Mesenteric fat pad (tissue), 1 donor: ENCODE measurements at places on chromosomes 5 and 9. TPM values are rescaled to one million over a fixed set of nuclear protein-coding genes. Genes with fewer than 3 reads are reported as not detected.

- DNase-seq = no peak
These were observed 18.6 kb upstream of the CARD19 start for GRCh38 chr9:93077367-93077766.

Gene C5orf46
- not detected for total RNA-seq

GRCh38 chr5:82991678-82992323 lies 85.4 kb downstream of the TMEM167A start:
- no peak for DNase-seq

GRCh38 chr5:169551146-169551545 lies 32.4 kb upstream of the SPDL1 start:
- no peak for DNase-seq

DNA sequence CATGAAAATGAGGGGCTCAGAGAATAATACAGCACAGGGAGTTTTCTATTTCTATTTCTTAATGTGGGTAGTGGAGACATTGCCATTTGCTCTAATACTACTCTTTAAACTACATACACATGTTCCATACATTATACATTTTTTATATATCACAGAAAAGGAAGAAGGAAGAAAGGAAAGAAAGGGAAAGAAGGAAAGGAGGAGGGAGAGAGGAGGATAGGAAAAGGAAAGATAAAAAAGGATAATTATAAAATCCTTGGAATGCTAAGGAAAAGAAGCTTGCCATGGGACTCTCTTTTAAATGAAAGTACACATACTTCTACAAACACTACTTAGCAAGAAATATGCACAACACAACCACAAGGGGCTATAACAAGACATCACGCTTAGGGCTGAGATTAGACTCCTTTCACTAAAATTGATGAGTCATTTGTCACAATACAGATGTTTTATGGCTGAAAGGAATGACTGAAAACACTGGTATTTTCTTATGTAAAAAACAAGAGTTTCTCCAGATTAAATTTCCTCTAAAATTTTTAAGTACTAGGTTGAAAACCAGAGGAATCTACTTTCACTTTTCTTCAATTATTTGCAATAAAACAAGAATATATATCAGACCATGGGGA lies 219.8 kb downstream of the ARL15 start:
- DNase-seq = no peak

DNA sequence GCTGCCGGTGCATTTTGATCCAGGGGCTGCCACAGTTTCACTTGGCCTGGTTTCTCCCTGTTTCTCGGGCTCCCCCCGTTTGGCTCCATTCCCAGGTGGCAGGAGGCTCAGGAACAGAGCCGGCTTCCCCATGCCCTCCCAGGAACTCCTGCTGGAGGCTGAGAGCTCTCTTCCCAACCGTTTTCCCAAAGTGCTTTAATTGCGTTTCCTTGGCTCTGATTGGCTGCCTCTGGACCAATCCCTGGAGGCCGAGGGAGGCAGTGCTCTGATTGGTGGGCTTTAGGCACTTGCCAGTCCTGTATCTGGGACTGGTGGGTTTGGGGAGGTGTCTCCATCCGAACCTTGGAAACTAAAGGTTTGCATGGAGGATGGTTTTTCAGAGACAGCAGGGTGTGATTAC lies 4.9 kb downstream of the TSPAN17 start:
- DNase-seq = no peak

GRCh38 chr5:14851050-14851419 lies 20.5 kb downstream of the ANKH start:
- DNase-seq = no peak

DNA sequence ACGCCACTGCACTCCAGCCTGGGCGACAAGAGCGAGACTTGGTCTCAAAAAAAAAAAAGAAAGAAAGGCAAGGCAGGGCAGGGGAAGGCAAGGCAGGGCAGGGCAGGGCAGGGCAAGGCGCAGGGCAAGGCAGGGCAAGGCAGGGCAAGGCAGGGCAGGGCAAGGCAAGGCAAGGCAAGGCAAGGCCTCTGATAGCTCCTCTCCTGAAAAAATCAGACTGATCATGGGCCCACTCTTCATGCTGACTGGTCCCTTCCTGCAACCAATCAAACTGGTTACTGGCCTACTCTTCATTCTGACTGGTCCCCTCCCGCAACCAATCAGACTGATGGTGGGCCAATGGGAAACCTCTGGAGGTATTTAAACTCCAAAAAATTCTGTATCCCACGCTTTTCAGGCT lies 3.4 kb upstream of the ZBTB5 start:
- no peak for DNase-seq

GRCh38 chr9:127451608-127451857 lies 223 bp downstream of the LRSAM1 start:
- no peak for DNase-seq

DNA sequence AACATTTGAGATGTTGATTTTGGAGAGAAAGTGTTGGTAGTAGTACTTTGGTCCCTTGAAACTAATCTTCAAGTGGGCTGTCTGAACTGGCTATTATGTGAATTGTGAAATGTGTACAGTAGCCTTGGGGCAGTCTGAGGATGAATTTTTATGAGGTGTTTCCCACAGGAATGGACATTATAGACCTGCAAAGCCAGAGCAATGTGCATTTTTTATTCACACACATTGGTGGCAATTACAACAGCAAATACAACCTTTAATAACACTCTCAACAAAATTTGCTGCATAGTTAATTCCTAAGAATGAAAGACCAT lies 147.0 kb downstream of the PAM start:
- no peak for DNase-seq

GRCh38 chr5:149761461-149761860 lies 31.4 kb downstream of the PPARGC1B start:
- DNase-seq = no peak

GRCh38 chr5:132181011-132181629 lies 46.5 kb downstream of the P4HA2 start:
- no peak for DNase-seq

- DNase-seq = no peak
These were observed 1048.4 kb downstream of the MAT2B start for GRCh38 chr5:164553851-164554250.

DNA sequence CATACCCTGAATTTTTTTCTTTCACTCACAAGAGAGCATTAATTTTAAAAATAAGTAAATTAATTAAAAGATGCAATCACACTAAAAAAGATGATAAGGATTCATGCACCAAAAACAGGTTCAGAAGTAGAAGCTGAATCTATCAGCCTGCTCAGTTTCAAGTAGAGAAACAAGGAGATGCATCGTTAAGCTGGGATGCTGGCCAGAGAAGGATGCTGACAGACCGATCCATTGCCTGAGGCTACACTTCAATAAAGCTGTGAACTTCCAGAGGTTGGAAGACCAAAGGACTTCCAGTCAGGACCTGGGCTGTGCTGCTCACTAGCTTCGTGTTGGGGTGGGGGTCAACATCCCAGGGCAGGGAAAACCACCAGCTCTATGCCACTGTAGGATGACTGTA lies 457.7 kb downstream of the EFNA5 start:
- DNase-seq = no peak

DNA sequence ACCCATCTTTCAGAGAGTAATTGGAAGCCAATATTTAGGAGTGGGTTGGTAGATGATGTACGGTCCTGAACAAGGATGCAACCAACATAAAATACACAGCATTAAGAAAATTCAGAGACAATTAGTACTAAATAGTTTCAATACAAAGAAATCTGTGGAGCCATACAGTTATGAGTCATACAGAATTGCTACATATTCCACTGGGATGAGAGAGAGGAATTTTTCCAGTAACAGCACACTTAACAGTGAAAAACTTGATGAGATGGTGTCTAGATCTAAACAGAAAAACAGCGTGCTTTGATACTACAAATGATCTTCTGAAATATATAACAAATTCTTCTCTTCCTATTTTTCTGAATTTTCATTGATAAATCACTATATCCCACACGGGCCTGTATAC lies 1999.3 kb upstream of the CDH9 start:
- DNase-seq = no peak

- DNase-seq = peak; percentile 55
These were observed 23.2 kb downstream of the FGD3 start for GRCh38 chr9:92970467-92970923.

DNA sequence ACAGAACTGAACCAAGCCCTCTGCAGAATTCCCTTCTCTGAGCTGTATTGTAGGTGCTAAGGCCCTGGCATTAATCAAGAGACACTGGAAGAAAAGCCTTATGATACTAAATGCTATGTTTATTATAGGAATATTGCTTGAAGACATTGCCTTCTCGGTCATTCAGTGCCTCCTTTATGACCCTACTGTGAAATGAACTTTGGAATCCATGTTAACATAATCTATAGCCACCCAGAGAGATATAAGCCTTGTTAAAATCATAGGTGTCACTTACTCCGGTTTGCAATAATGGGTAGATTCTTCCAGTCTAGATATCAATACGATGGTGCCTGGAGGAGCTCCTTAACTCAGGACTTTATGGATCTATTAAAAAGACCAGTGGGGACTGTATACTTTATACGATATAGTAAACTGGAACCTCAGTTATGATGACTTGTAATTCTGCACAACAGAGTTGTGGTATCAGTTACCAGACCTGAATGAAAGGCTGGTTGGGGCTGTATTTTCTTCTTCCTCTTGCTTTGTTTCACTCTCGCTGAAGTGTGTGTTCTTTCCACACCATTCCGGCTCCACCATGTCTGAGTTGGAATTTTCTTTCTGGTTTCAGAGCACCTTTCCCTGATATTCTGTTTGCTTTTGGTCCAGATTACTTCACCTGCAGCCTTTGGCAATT lies 154.5 kb downstream of the DROSHA start:
- no peak for DNase-seq

DNA sequence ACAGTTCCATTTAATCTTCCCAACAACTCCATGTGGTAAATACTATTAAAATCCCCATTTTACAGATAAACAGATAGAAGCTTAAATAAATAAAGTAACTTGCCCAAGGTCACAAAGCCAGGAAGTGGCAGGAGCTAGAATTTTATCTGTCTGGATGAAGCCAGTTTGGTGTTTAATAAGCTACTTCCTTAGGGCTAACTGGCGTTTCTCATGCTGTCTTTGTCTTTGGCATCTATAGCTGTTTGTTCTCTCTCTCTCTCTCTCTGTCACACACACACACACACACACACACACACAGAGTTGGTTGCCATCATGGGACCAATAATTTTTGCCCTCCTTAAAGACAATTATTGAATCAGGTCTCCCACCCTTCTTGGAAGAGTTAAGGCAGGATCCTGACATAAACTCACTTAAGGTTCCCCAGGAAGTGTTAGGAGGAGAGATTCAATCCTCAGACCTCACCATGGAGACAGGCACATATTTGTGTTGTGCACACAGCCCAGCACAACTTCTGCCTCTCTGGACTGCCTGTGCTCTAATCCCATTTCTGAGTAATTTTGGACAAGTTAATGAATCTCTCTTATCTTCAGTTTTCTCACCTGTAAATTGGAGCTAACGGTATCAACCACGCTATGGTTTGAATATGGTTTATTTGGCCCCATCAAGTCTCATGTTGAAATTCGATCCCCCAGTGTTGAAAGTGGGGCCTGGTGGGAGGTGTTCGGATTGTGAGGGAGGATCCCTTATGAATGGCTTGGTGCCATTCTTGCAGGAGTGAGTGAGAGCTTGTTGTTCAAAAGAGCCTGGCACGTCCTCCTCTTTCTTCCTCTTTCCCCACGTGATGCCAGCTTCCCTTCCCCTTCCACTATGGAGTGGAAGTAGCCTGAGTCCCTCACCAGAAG lies 8.3 kb upstream of the ADRA1B start:
- DNase-seq = no peak

DNA sequence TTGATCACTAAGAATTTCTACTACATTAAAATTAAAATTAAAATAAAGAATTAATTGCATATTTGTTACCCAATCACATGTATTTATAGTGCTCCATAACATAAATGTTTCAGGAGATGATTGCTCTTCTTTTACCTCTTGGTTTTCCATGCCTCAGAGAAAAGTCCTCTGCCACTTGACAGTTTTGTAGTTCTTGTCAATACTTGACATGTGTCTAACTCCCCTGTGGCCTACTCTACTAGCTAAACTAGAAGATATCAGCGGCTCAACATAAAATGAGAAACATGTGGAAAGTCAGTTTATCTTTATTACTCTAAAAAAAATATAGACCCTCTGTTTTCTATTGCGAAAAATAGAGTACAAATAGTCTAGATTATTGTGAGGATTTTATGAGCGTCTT lies 650.6 kb upstream of the NUDT12 start:
- no peak for DNase-seq

GRCh38 chr5:113166261-113166660 lies 189.7 kb downstream of the DCP2 start:
- no peak for DNase-seq

Gene IZUMO3
- not detected for total RNA-seq

Gene NEUROG1
- not detected for total RNA-seq

Gene ALDH1A1
- total RNA-seq = 136 TPM

Gene SPATA31A5
- not detected for total RNA-seq

Gene FCN2
- 1.2 TPM for total RNA-seq
